Psoas muscle (tissue), 8 donors: ENCODE measurements at places on chromosomes 12 and 14. TPM values are rescaled to one million over a fixed set of nuclear protein-coding genes. Genes with fewer than 3 reads are reported as not detected.

Gene KRT72
- polyA plus RNA-seq = not detected

GRCh38 chr12:30026621-30027234, 243.0 kb upstream of the TMTC1 start:
- DNase-seq = no peak

Gene GARIN6
- not detected for polyA plus RNA-seq

GRCh38 chr14:105854600-105855245, 328.3 kb downstream of the TMEM121 start:
- DNase-seq = no peak

- no peak for DNase-seq
Observed at GRCh38 chr12:107304588-107305532, 211.5 kb upstream of the CRY1 start.

DNA sequence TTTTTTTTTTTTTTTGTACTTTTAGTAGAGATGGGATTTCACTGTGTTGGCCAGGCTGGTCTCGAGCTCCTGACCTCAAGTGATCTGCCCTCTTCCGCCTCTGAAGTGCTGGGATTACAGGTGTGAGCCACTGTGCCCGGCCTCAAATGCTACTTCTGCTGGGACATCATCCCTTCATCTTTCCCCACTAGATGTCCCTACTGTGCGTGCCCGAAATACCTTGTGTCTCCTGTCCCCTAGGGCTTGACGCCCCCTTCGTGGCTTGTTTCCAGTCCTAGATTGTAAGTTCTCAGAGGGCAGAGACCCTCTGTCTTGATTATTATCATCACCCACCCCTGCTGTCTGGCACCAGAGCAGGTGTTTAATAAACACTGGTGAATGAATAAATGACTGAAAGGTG, 14.9 kb downstream of the CCDC63 start:
- DNase-seq = no peak

- DNase-seq = no peak
Observed at GRCh38 chr14:101027291-101027690, 123.8 kb upstream of the RTL1 start.

DNA sequence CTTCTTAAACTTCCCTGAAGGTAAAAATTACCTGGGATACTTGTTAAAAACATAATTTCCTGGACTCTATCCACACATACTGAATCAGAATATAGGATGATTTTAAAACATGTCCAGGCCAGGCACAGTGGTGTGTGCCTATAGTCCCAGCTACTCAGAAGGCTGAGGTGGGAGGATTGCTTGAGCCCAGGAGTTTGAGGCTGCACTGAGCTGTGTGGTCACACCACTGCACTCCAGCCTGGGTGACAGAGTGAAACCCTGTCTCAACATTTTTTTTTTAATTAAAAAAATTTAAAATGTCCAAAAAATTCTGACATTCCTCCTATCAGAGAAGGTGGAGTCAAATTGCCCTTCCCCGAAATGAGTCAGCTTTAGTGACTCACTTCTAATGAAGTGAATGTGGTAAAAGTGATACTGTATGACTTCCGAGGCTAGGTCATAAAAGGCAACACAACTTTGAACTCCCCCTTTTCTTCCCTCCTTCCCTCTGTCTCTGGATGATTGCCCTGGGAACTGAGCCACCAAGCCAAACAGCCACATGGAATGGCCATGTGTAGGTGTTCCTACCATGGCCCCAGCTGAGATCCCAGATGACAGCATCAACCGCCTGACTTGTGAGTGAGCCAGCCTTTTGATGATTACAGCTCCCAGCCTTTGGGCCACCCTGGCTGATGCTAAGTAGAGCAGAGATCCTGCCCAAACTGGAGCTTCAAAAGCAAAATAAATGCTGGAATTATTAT, 36.3 kb downstream of the LIMA1 start:
- DNase-seq = peak; percentile 87

DNA sequence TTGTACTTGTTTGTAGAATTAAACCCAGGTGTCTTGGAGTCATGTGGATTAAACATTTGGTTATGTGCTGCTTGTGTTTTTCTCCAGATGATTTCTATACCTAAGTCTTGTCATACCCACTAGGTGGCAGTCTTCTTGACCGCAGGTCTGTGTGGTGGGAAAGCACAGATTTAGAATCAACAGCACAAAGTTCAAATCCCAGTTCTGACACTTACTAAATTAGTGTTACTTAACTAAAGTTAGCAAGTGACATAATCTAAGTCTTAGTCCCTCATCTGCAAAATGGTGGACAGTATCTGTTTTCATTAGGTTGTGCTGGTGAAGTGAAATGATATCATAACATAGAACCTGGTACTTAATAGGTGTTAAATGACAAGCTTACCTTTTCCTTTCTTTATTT, 151.0 kb upstream of the ARHGAP5 start:
- no peak for DNase-seq

- no peak for DNase-seq
Observed at GRCh38 chr12:49621651-49622500, 1.5 kb upstream of the PRPF40B start.

DNA sequence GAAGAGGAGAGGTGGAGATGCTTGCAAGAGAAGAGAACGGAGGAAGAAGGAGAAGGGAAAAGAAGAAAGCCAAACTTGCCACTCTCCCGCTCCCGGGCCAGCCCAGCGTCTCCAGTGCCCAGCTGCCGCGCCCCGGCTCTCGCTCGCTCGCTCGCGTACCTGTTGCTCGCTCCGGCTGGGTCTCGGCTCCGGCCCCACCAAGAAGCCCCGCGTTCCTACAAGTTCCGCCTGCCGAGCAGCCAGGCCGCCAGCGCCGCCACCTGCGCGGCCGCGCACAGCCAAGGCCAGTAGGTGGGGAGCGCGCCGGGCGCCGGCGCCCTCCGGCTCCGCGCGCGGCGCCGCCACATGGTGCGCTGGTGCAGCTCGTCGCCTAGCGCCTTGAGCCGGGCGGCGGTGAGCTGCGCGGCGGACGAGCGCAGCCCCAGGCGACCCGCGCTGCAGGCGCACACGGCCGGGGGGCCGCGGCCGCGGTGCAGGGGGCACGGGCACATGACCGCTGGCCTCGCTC, 370 bp downstream of the HRK start:
- DNase-seq = peak; percentile 58

DNA sequence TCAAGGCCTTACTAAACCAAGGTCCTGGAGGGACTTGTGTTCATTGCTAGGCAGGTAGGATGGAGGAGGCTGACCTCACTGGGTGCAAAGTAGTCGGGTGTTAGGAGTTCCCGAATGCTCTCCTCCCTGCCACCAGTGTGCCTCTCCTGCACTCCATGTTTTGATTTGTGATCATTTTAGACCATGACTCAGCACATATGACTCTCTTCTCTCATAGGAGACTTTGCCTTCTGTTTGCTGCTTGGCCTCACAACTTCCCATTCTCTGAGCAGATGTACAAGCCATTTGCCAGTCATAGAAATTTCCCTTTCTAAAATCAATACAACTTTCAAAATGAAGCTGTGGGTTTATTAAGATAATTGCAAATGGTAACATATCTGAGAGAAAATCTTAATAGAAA, 46.6 kb upstream of the LRIG3 start:
- no peak for DNase-seq

Gene RTL1
- polyA plus RNA-seq = 0.01 TPM

- DNase-seq = no peak
Observed at GRCh38 chr14:101542391-101542790, 18.9 kb upstream of the DIO3 start.
